PC-9 (cell line): ENCODE measurements at places on chromosomes 16 and 17.
A peak's percentile ranks its signal among the peaks of the same experiment; 100 is the strongest.

DNA sequence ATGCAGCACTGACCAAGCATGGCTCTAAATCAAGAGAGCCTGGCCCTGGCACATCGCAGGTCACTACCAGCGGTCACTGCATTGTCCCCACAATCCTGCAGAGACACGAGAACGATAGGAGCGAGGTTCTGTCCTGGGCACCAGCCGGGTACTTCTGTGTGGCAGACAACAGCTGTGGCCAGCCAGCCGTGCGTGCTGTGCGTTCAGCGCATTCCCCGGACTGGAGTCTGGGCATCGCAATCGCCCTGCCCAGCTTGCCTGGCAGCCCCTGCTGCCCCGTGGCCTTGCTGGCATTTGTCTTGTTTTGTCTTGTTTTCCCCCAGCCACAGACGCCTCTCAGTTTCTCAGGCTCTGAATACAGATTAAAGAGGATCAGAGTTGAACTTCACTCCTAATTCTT is 33.9 kb downstream of the COTL1 start:
- DNase-seq = no peak

- peak; percentile 8 for DNase-seq
Observed at GRCh38 chr17:1005361-1005946, 8.5 kb downstream of the TIMM22 start.

DNA sequence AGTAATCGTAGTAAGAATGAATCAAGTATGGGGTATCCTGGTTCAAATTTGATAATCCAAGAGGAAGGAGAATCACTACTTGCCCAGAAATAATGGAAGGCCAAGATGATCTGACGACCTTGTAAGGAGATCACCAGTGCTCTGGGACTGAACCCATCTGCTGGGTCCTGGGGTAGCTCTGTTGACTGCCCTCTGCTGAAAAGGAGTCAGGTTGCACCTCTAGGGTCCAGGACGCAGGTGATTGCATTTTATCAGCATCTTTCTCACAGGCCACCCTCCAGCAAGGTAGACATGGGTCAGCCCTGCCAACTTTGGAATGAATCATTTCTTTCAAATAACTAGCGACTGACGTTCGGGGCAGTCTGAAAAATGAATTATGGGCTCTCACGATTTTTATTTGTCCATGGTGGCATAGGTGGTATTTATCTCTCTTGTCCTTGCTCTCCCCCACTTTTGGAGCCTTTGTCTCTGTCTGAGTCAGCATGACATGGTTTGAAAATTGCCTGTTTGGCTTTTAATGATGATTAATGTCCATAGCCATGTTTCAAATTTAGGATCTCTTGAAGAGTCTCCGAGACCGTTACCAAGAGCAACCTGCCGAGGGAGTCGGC is 163.7 kb downstream of the MSI2 start:
- DNase-seq = no peak

DNA sequence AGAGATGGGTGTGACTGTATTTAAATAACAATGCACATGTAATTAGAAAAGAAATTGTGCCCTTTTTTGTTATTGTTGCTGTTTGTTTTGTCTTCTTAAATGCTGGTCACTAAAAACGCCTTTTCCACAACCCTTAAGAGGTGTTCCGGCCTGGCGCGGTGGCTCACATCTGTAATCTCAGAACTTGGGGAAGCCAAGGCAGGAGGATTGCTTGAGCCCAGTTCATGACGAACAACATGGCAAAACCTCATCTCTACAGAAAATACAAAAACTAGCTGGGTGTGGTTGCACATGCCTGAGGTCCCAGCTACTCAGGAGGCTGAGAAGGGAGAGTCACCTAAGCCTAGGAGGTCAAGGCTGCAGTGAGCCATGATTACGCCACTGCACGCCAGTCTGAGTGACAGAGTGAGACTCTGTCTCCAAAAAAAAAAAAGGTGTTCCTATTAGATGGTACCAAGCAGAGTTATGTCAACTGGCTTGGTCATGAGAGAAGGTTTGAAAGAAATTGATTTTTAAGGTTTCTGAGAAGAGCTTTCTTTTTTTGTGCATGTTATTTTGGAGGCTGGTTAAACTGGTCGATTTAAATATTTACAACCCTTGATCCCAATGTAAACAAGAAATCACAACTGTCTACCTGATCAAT is 23.5 kb upstream of the RFFL start:
- DNase-seq = peak; percentile 62

DNA sequence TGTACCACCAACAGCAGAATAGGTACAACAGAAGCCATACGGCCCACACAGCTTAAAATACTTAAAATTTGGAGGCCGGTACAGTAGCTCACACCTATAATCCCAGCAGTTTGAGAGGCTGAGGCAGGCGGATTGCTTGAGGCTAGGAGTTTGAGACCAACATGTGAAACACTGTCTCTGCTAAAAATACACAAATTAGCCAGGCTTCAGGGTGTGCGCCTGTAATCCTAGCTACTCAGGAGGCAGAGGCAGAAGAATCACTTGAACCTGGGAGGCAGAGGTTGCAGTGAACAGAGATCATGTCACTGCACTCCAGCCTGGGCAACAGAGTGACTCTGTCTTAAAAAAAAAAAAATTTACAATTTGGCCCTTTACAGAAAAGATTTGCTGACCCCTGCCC is 17.0 kb downstream of the GFOD2 start:
- no peak for DNase-seq

GRCh38 chr17:77189148-77189547 is 48.4 kb downstream of the SEC14L1 start:
- no peak for DNase-seq

DNA sequence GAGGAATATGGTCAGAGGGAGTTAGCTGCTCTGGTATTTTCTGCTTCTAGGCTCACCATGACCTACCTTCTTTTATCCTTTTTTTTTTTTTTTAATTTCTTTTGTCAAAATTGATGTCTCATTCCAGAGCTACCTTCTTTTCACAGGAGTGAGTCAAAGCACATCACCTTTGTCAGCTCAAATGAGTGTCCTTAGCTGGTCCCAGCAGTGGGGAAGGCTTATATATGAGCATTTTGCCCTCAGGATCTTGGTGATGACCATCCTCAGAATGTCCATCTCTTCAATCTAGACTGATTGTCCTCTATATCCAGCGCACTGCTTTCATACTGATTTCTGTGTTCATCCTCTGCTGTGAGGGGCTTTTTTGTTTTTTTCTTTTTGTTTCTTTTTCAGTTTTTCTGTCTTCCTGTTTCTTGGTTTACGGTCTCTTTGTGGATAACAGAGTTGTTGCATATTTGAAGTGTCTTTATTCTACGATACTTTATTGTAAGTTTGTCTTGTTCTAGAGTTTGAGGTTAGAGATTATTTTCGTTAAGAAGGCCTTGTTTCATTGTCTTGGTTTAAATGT is 24.9 kb downstream of the CBFB start:
- no peak for DNase-seq

GRCh38 chr17:737561-738113 is 5.2 kb downstream of the TLCD3A start:
- DNase-seq = no peak

GRCh38 chr16:85348065-85348840 is 236.0 kb upstream of the CIBAR2 start:
- no peak for DNase-seq

DNA sequence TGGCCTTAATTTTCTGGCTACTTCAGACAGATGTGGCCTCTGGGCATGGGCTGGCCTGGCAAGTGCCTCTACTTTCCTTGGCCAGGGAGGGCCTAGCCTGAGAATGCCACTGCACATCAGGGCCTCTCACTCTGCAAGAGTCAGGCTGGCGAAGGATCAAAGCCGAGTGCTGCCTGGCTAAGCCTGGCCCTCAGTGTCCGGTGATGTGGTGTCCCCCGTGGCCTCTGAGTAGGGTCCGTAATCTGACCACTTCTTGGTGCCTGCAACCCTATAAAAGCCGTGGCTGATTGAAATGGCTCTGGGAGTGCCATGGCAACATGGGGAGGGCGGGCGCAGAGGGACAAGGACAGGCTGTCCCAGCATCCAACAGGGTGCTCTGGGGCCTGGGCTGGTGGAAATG is 30.2 kb downstream of the TBX4 start:
- no peak for DNase-seq

GRCh38 chr17:82151106-82151957 is 53.3 kb upstream of the FASN start:
- no peak for DNase-seq

DNA sequence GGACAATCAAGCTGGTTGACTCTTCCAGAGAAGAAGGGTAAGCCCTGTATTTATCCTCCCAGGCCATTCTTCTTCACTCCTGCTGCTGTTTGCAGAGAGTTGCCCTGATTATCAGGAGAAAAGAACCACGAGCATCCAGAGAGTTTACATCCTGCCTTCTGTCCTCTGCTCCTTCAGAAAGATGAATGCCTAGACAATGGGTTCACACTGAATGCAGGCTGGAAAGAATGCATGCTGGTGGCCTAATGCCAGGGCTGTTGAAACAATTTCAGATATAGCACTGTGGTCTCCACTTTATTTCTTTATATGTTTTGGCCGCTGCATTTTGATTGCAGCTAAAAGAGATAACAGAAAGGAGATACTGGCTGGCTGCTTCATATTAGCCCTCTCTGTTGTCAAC is 21.2 kb upstream of the HAS3 start:
- no peak for DNase-seq

DNA sequence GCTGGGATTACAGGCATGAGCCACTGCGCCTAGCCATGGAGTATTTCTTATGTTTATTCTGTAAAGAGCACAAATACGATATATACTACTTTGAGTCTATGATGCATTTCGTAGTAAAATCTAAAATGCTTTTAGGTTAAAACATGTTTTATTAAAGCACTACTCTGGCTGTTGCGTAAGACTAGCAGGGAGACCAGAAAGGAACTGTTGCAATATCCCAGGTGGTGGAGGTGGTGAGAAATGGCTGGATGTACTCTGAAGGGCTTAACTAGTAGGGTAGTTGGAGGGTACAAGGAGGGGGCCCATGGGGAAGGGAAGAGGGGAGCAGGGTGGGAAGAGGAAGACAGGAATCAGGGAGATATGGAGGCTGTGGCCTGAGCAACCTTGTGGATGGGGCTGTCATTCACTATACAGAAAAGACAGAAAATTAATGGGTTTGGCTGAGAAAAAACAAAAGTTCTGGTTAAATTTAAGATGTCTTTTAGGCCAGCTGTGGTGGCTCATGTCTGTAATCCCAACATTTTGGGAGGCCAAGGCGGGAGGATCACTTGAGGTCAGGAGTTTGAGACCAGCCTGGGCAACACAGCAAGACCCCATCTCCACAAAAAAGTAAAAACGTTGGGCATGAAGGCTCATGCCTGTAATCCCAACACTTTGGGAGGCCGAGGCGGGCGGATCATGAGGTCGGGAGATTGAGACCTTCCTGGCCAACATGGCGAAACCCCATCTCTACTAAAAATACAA is 35.8 kb downstream of the ST3GAL2 start:
- DNase-seq = no peak

DNA sequence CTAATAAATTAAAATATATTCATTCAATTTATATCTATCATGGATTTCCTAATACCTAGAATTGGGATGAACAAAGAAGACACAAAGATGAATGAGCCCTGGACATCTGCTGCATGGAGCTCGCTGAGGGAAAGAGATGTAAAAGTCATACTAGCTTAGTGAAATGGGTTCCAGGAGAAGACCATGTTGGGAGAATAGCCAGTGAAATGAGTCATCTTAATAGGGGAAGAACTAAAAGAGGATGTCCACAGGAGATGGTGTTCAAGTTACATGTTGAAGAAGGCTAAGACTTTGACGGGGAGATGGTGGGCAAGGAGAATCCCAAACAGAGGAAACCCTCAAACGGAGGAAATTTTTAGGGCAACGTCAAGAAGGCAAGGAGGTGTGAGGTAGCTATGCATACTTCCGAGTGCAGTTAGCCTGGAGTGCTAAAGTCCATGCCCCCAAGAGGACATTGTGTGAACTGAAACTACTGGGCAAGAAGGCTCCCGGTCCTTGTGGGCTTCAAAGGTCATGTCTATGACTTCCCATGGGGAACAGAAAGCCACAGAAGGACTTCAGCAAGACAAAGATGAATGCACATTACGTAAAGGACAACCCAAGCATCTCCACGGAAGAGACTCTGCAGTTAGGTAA is 220.5 kb upstream of the CDH11 start:
- DNase-seq = no peak

GRCh38 chr16:29747947-29748759 is 2.4 kb upstream of the C16orf54 start:
- DNase-seq = no peak

- no peak for DNase-seq
Observed at GRCh38 chr16:84603140-84603816, 14.6 kb downstream of the COTL1 start.
